Small intestine (tissue), 16 donors: ENCODE measurements at places on chromosomes 3 and 15.

DNA sequence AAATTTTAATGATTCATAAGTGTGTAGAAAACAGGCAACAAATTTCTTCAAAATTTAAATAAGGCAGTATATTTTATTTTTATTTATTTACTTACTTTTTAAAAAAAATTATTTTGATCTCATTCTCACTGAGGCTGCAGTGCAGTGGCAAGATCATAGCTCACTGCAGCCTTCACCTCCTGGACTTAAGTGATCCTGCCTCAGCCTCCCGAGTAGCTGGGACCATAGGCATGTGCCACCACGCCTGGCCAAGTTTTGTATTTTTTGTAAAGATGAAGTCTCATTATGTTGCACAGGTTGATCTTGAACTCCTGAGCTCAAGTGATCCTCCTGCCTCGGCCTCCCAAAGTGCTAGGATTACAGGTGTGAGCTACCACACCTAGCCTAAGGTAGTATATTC is 61.2 kb upstream of the XRN1 start:
- no peak for DNase-seq

GRCh38 chr15:91224755-91225380 is 124.8 kb downstream of the SV2B start:
- DNase-seq = peak; percentile 33

GRCh38 chr3:17514597-17514996 is 227.8 kb downstream of the TBC1D5 start:
- no peak for DNase-seq

DNA sequence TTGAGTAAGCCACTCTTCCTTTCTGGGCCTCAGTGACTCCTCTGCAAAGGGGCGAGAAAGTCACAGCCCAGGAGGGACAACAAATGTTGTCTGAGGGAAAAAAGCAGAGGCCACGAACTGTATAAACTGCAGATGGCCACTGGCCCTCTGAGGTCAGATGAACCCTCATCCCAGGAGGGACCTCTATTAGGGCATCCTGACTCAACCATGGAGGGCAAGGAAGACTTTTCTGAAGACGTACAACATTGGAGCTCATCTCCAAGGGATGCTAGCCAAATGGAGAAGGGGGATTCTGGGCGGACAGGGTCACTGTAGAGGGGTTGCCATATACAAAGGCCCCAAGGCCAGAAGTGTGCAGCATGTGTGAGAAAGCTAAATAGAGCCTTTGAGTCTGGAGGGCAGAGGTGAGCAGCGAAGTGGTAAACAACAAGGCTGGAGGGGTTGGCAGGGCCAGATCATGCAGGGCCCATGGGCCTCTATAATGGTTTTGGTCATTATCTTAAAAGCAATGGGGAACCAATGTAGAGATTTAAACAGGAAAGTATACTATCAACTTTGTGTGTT is 16.7 kb downstream of the GRAMD2A start:
- no peak for DNase-seq

DNA sequence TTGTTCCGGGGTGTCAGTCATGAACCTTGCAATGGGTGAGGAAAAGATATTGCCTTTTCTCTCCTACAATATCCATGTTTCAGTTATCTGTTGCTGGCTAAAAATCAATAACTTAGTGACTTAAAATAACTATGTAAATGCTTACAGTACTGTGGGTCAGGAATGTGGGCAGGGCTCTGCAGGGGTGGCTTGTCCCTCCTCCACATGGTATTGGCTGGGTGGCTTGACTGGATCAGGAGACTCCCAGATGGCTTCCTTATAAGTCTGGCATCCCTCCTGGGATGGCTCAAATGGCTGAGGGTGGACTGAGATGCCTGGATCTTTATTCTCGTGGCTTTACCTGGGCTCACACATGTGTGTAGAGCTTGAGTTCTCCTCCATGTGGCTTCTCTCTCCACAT is 47.5 kb downstream of the GTPBP8 start:
- no peak for DNase-seq
